ENCODE measurements at places on chromosomes 3 and 15. TPM values are rescaled to one million over a fixed set of nuclear protein-coding genes. Genes with fewer than 3 reads are reported as not detected.

Gene SPINK8
- not detected for total RNA-seq

Gene GOLGA6B
- not detected for total RNA-seq

Gene GOLGA8J
- 0.33 TPM for total RNA-seq

Gene KLHL40
- 7.7 TPM for total RNA-seq

Gene CCNB2
- total RNA-seq, result 21.2 TPM

Gene FBXO40
- total RNA-seq, result 0.22 TPM

Gene ZNF619
- total RNA-seq, result 13.4 TPM

Gene BTLA
- total RNA-seq, result not detected

Gene RASL12
- 18.6 TPM for total RNA-seq
